Inflammatory macrophage treated with lipopolysaccharide for 4 hours (primary cell): ENCODE measurements at places on chromosomes 7 and 10.

GRCh38 chr7:8628656-8629055 lies 195.2 kb downstream of the NXPH1 start:
- DNase-seq, result no peak

DNA sequence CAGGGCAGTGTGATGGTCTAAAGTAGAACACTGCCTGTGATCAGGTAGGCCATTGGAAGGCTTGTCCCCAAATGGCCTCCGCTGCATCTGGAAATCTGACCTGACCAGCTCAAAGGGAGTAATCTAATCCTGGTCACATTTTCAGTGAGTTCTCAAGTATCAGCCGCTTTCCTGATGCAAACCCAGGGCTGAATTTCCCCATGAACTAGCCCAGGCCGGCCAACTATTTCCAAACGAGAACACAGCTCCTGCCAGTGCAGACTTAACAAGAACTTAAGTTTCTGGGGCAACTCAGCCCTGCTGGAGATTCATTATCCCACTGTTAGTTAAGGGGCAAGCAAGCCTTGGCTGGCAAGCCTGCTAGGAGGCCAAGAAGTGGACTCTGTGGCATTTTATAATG lies 59.6 kb upstream of the FAM180A start:
- no peak for DNase-seq

- no peak for DNase-seq
These were observed 23.8 kb upstream of the WDR11 start for GRCh38 chr10:120827251-120827875.

DNA sequence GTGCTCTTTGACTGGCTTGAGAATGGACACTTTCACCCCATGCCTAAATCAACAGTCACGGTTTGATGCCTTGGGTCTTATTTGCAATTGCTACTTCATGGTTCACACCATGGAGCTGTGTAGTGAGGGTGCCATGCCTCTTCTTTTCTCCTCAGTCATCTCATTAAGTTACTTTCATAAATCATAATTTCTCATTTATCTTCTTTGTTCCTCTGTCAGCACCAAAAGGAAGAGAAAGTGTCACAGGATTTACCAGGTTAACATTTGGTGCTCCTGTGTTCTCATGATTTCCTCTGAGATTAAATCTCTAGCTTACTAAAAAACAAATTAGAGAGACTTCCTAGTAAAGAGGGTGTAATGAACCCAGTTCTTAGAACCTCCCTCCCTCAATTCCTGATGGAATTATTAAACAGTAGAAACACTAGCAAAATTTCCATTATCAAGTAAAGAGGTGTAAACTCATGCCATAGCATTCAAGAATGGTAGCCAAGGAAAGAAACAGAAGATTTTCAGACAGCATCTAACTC lies 75.7 kb downstream of the RAMP3 start:
- DNase-seq, result no peak

- no peak for DNase-seq
These were observed 139.5 kb downstream of the PLCE1 start for GRCh38 chr10:94133239-94133638.

GRCh38 chr7:140990193-140990962 lies 24.4 kb downstream of the MRPS33 start:
- no peak for DNase-seq

DNA sequence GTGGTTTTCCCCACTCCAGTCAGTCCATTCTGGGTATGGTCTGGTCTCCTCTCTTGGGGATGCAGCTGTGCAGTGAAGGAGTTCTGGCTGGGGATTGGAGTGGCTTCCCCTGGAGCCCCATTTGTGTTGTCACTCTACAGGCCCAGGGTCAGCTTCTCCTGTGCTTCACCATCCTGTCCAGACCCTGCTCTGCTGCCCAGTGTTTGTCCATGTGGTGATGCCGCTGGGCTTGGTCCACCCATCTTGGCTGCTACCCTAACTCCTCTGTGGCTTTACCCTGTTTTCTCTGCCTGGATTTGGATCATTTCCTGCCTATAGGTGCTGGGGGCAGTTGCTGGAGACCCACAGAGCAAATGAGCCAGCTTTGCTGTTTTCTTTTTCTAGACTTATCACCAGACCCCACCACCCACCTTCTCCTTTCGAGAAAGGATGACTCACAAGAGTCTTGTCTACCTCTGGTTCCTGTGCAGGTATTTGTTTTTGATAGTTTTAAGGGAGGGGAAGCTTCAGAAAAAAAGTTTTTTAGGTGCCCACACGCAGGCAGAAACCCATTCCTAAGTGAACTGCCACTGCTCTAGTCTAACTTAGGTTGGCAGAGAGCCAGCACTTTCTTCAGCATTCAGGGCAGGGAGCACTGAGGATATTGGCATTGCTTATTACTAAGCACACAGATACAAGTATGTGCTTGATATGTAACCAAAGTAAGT lies 8.5 kb downstream of the ZDHHC16 start:
- DNase-seq, result no peak
